NB4 (cell line): ENCODE measurements at places on chromosomes 3 and 15.

DNA sequence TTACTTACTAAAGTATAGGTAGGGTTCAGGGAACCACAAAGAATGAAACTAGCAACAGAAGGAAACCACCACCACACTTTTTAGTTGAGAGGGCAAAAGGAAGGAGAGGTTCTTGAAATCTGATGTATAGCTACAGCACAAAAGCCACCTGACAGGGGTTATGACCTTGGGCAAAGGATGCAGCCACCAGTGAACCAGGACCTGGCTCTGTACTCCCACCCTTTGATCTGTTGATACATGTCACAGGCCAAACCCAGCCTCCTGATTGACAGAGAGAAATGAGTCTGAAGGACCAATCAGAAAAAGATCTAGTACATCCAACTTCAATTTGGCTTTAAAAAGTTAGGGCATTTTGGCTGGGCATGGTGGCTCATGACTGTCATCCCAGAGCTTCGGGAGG, 20.0 kb upstream of the BLM start:
- DNase-seq = no peak

DNA sequence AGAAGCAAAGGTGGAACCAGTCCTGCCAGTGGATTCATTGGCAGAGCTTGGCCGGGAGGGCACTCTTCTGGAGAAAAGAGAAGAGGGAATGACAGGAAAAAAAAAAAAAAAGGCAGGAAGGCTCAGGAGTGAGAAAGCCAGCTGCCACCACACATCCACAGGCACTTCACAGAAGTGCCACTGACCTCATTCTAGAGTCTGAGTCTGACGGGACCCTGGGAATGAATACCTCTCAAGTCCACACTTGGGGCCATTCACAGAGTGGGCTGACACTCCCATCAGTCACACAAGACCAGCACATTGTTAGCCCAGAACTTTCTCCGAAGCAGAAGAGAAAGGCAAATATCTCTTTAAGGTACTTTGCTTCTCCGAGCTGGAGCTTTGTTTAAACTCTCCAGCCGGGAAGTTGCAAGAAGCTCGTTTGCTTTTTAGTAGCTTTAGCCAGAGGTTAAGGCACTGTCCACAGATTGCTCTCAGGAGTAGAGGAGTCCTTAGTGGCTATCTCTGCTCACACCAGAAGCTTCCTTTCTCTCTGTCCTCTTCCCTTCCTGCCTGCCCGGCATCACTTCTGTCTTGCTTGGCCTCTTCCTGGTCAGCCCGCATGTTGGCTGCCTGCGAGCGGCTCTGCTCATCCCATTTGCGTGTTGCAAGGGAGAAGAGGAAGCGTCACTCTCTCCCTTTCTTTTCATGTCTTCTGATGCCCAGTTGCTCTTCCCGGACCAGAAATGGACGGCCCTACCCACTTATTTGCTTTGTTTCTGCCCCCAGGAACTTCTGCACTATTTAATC, 53.8 kb downstream of the CMTM6 start:
- DNase-seq = no peak

DNA sequence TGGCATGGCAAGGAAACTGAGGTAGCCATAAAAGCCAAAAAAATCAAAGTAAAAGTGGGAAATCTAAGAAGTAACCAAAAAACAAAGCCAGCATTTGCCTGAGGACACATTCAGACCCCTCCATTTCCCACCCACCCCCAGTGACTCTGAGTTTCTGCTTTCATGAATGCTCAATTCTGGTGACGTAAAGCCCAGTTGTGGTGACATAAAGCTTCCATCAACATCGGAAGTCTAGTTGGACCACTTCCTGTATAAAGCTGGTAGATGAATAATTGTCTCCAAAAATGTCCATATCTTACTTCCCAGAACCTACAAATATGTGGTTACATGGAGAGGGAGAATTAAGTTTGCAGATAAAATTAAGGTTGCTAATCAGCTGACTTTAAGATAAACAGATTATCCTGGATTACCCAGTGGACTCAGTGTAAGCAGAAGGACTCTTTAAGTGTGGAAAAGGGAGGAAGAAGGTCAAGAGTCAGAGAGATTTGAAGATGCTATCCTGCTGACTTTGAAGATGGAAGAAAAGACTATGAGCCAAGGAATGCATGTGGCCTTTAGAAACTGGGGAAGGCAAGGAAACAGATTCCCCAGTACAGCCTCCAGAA, 62.0 kb upstream of the ST3GAL6 start:
- peak; percentile 11 for DNase-seq

GRCh38 chr15:98966091-98966787, 41.4 kb downstream of the PGPEP1L start:
- no peak for DNase-seq

- no peak for DNase-seq
Measured at GRCh38 chr3:100516838-100517237, 24.4 kb downstream of the TMEM45A start.

DNA sequence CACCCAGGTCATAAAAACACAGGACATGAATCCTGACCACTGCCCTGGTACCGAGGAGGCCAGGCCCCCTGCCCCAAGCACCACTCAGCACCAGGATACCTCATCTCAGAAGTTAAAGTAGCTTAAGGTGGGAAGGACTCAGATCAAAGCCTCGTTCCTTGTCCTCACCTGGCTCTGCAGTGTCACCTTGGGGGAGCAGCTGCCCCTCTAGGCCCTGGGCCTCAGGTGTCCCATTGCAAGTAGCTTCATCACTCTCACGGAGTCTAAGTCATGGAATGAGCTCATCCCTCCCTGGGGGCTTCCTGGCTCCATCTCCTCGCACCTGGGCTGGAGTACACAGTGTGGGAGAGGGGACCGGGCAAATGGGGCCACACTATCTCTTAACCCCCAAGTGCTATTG, 148.0 kb downstream of the TPRA1 start:
- no peak for DNase-seq

DNA sequence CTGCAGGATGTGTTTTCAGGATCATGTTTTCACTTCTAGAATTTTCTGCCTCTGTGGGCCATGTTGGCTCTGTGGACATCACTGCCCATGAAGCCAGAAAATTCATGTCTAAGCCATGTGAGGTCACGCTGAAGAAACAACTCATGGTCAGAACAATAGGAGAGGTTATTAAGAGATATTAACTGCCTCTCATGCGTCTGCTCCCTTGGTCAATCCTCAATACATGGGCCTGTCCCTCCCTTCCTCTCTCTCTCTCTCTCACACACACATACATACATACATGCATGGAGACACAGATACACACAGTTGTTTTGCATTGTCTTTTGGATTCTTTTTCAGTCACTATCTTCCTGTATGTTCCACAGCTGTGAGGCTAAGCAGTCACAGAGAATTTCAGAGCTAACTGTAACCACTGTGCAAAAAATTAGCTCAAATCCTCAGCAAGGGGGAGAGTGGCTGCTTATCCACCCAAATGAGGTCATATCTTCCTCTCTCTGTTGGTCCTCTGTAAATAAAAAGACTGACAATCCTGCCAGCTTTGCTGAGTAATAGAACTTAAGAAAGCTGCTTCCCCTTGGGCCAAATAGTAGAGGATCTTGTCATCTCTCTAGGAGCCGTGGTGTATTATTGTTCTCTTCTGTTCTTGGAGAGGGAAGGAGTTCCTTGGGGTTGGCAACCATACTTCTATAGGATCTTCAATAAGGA, 45.6 kb downstream of the LRTM1 start:
- no peak for DNase-seq

DNA sequence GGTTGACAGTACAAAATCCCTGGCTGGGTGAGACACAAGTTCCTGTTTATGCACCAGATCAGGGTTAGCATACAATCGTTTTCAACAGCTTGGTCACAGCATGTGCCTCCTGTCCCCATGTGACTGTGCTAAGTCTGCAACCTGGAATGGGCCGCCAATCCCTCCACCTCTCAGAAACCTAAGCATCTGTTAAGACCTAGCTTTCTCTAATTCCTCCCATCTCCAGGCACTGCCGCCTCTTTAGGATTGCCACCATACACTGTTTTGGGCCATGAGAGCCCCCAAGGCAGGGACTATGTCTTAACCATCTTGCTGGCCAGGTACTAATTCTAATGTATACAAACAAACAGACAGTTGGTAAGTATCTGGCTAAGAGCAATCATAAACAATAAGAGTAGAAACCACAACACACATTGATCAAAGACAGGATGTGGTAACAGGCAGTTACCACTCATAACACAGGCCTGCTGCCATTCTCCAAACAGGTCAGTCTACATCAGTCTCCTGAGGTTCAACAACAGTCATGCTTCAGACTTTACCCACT, 25.6 kb downstream of the SEC22C start:
- peak; percentile 31 for DNase-seq

GRCh38 chr3:188294823-188295487, 141.0 kb downstream of the LPP start:
- no peak for DNase-seq

DNA sequence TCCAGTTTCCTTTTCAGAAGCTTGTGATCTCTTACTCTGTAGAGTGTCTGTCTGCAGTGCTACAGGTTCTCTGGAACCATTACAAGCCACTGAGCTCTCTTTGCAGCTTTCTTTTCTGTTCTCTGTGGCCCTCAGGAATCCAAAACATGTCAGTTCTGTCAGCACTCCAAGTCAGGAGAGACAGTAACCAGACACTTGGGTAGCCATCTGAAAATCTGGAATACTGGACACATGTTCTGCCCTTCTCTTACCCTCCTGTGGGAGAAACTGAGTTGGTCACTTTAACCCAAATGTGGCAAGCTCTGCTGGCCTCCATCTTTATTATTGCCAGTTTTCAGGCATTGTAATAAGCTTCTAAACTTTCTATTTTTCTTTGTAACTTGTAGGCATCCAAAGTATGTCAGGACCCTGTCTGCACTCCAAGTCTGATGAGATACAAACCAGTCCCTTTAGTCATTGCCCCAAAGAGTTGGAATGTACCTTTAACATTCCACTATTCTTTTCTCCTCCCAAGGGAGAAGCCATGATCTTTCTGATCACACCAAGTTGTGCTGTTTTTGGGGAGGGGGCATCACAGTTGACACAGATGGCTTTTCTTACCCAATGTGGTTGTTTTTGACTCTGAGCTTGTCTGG, 183.7 kb downstream of the DPH6 start:
- DNase-seq = no peak

DNA sequence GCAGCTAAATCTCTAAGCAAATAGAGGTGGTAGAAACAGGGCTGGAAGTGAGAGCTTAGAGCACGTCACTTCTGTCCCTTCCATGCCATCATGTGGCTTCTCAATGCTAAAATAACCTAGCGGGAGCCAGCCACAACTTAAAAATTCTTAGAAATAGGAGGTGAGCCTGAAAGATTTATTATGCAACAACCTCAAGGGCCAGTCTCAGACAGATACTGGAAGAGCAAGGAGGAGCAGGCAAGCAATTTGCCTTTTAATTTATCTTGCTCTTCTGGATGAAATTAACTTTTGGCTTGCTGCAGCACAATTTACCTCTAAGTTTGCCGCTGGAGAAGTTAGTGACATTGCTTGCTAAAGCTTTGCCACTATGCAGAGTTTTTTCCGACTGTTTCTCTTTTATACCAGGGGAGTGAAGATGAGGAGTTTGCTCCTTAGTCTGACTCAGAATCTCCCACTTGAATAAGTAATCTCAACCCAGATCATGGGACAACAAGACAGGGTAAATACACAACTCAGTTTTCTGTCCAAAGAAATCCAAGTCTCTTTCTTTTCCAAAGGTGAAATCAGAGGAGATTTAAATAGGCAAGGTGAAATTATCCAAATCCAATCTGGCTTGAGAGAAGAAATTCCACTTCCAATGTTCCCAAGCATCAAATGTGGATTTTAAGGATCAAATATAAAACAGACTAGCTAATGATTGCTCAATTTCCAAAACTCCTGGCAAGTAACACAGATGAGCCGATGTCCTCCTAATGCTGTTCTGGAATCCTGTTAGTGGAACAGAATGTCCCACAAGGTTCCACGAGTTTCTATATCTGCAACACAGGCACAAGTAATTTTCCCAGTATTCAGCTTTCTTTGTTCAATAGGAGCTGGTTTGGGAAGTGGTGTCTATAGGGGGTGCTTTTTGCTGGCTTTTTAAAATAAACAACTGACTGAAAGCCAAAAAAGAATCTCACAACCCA, 329.4 kb upstream of the RORA start:
- DNase-seq = no peak

DNA sequence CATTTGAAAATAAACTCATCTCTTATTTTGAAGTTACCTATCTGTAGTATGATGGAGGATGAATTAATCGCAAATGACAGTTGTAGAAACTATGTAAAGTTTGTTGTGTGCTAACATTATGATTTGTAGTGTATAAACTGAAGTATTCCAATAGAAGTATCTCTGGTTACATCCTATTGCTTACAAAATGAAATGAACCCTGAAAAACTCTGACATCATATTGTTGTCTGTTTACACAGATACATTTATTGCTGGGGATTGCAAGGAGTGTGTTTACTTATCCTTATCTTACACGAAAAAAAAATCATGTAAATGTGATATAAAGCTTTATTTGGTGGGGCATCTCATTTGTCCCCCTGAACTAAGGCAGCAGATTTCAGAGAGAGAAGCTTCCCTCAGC, 2.6 kb upstream of the ABHD10 start:
- DNase-seq = no peak

GRCh38 chr3:133927540-133928066, 31.9 kb upstream of the RAB6B start:
- peak; percentile 47 for DNase-seq

GRCh38 chr3:180142041-180142440, 105.3 kb upstream of the PEX5L start:
- DNase-seq = no peak

- DNase-seq = peak; percentile 58
Measured at GRCh38 chr15:68730471-68730919, 90.2 kb downstream of the ANP32A start.

DNA sequence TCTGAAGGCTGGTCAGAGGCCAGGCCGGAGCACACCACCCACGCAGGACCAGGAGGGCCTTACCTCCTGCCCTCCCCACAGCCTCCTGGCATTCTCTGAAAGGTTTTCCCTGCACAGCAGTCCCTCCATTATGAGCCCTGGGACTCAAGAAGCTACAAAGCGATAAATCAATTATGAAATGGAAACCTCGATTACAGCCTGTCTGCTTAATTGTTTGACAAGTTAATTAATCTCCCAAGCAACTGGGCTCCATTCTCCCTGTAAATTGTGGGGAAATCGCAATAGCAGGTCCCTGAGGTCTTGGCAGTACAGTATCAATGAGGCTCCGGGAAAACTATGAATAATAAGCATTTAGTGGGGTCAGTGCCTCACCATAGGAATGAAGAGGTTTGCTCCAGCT, 683.5 kb downstream of the NTRK3 start:
- no peak for DNase-seq

- DNase-seq = no peak
Measured at GRCh38 chr3:123961508-123961856, 453 bp upstream of the CCDC14 start.

GRCh38 chr3:126947429-126947828, 35.5 kb upstream of the PLXNA1 start:
- DNase-seq = no peak

- no peak for DNase-seq
Measured at GRCh38 chr15:58424722-58425121, 7.1 kb upstream of the LIPC start.
